Hepatocyte (in vitro differentiated cells): ENCODE measurements at places on chromosomes 11 and 22. TPM values are rescaled to one million over a fixed set of nuclear protein-coding genes. Genes with fewer than 3 reads are reported as not detected.
A peak's percentile ranks its signal among the peaks of the same experiment; 100 is the strongest.

HPX gene
- 229 and 358 TPM in 2 replicates for polyA plus RNA-seq

ZPR1 gene
- polyA plus RNA-seq = 50.1 and 53.3 TPM in 2 replicates

CHRNA10 gene
- 0.53 and 1.6 TPM in 2 replicates for polyA plus RNA-seq

DNA sequence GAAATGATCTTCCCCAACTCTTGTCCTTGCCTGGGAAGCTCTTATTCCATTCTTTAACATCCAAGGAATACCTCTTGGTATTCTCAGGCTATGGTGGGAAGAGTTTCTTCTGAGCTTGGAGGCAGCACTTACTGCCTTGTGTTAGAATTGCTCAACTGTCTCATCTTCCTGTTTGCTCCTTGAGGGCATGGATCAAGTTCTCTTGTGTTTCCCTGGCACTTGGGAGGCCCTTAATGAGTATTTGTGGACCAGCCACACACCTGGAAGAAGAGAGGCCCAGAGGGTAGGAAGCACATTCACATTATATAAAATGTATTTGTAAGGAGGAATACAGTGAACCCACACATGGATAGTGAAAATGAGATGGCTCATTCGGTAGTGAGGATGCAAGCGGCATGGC is 3.4 kb upstream of the SORL1-AS1 start:
- H3K27me3 ChIP-seq = no peaks in the 10 kb centered on the region
- no peak overlapping the region for H3K27ac ChIP-seq
- no peak for DNase-seq
- H3K4me3 ChIP-seq = no peak overlapping the region
- H3K4me1 ChIP-seq = peaks cover 11% of the 10 kb centered on the region
- no peaks in the 10 kb centered on the region for H3K36me3 ChIP-seq

GRCh38 chr11:78562398-78562797 is 12.3 kb downstream of the NARS2 start:
- H3K27me3 ChIP-seq = no peaks in the 10 kb centered on the region
- H3K4me1 ChIP-seq = peaks cover 12% of the 10 kb centered on the region
- H3K4me3 ChIP-seq = no peak overlapping the region

GRCh38 chr22:29144786-29145160 is 60.9 kb upstream of the EMID1 start:
- H3K4me3 ChIP-seq = no peak overlapping the region
- DNase-seq = no peak
- H3K27ac ChIP-seq = no peak overlapping the region
- no peaks in the 10 kb centered on the region for H3K36me3 ChIP-seq

- peak overlapping the region; percentile 79 for H3K27ac ChIP-seq
- no peaks in the 10 kb centered on the region for H3K36me3 ChIP-seq
- peaks cover 31% of the 10 kb centered on the region for H3K4me1 ChIP-seq
- H3K4me3 ChIP-seq = no peak overlapping the region
- DNase-seq = peak; percentile 22
Observed at GRCh38 chr11:78350091-78350645, 67.5 kb downstream of the GAB2 start.

DNA sequence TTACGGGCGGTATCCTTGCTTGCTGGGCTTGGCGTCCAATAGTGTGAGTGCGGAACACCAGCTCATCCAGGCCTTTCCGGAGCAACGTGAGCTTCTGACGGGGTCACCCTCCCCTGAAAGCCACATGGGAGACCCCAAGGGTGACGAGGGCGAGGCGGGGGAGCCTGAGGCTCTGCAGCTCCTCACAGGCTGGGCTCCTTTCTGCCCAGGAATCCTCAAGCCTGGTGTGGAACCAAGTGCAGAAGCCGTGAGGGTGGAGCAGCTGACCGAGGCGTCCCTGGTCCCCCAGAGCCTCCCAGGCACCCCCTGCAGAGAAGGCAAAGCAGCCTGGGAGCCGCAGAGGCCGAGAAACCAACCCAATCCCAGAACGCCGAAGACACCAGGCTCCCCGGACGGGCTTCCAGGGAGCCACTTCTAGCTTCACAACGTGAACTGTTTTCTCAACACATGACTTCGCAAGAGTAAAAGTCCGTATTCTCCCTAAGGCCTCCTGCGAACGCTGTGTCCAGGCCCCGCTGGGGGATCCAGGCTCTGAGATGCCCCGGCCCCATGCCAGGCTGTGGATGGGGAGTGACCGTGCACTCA is 530.3 kb downstream of the BRD1 start:
- no peaks in the 10 kb centered on the region for H3K27me3 ChIP-seq
- H3K36me3 ChIP-seq = no peaks in the 10 kb centered on the region
- no peak overlapping the region for H3K27ac ChIP-seq

DNA sequence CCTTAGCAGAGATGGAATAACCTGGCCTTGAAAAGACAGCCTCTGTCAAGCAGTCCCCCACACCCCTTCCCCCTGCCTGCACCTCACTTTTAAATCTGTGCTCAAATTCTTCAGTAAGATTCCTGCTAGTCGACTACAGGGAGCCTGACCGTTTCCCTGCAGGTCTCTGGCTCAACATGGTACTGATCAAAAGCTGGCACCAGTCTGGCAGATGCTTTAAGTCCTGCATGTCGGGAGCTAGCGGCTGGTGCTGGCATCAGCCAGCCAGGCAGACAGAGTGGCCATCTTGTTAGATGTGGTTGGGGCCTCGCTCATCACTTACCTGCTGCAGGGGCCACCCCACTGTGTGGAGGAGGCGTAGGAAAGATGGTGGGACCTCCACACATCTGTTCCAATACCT is 204.4 kb upstream of the SORL1-AS1 start:
- H3K27ac ChIP-seq = peak overlapping the region; percentile 93
- no peaks in the 10 kb centered on the region for H3K36me3 ChIP-seq

- H3K27me3 ChIP-seq = no peaks in the 10 kb centered on the region
- H3K36me3 ChIP-seq = no peaks in the 10 kb centered on the region
- H3K4me3 ChIP-seq = no peak overlapping the region
- H3K27ac ChIP-seq = no peak overlapping the region
Observed at GRCh38 chr11:96023275-96023674, 99.4 kb upstream of the MTMR2 start.

GRCh38 chr11:2825889-2826678 is 59.5 kb downstream of the CDKN1C start:
- no peaks in the 10 kb centered on the region for H3K36me3 ChIP-seq
- H3K4me3 ChIP-seq = no peak overlapping the region
- DNase-seq = peak; percentile 91
- H3K4me1 ChIP-seq = peaks cover 25% of the 10 kb centered on the region
- H3K27ac ChIP-seq = peak overlapping the region; percentile 95
- H3K27me3 ChIP-seq = no peaks in the 10 kb centered on the region

GRCh38 chr11:104895634-104896033 is 2.6 kb downstream of the CASP12 start:
- DNase-seq = no peak
- H3K36me3 ChIP-seq = no peaks in the 10 kb centered on the region
- H3K27ac ChIP-seq = no peak overlapping the region
- no peaks in the 10 kb centered on the region for H3K27me3 ChIP-seq
- no peaks in the 10 kb centered on the region for H3K4me1 ChIP-seq
